Activated CD4-positive, CD25-positive, alpha-beta regulatory T cell treated with anti-CD3 and anti-CD28 coated beads, Interleukin-2, amount 50 U/mL, for 72 hours (primary cell): ENCODE measurements at places on chromosomes 5 and 9.

GRCh38 chr5:149765932-149766331 lies 35.8 kb downstream of the PPARGC1B start:
- no peak for DNase-seq

GRCh38 chr5:76535577-76535976 lies 87.6 kb downstream of the F2RL2 start:
- DNase-seq = no peak

DNA sequence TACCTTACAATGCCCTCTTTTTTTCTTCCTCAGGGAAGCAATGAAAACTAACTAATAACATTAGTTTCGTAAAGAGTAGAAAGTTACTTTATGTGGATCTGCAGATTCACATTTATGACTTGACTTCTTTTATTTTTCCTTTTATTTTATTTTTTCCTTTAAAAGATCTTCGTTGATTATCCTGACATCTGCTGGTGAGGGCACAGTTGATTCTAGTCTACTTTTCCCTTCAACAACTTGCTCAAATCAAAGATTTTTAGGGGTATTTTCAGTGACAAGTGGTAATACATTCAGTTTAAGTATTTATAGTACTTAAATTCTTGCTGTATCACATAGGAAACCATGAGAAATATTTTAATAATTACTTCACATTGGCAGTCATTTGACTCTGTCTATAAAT lies 4.9 kb downstream of the EDIL3 start:
- DNase-seq = no peak

DNA sequence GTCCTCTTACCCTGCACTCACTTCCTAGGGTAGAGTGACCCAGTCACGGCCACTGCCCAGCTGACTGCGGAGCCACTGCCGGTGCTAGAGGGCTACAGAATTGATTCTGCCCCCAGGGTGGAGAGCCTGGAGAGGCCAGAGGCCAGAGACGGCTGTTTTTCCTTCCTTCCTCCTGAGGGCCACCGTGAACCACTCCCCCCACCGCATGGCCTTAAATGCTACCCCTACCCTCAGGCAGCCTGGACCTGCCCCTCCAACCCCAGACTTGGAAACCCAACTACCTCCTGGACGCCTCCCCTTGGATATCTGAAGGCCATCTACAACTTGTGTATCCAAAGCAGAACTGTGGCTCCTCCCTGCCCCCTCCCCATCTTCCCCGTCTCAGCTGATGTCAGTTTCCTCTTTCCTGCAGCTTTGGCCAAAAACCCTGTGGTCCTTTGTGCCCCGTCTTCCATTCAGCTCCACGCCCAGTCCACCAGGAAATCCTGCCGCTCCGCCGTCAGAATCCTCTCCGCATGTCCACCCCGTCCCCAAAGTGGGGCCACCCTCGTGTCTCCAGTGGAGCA lies 16.3 kb downstream of the SH2D3C start:
- DNase-seq = no peak

- DNase-seq = no peak
These were observed 8.1 kb downstream of the IDNK start for GRCh38 chr9:83630938-83631457.

- DNase-seq = no peak
These were observed 436.0 kb upstream of the ADAMTSL1 start for GRCh38 chr9:18037981-18038380.

DNA sequence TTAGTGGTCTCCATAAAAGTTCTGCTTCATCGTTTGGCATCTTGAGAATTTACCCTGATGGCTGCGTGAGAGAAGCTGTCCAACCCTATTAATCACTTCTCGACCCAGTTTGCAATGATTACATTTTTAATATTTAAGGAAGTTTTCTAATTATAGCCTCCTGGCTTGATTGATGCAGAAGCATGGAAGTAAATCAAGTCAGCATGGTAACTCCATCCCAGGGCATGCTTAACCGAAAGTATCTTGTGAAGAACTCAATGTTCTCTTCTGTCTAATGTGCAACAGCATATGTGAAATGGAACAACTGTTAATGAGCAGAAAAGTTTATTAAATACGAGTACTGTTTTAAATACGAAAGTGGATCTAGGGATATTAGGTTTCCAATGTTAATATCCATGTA lies 278.9 kb upstream of the CD180 start:
- DNase-seq = no peak

- no peak for DNase-seq
These were observed 812.0 kb upstream of the ZNF608 start for GRCh38 chr5:125558466-125558865.

DNA sequence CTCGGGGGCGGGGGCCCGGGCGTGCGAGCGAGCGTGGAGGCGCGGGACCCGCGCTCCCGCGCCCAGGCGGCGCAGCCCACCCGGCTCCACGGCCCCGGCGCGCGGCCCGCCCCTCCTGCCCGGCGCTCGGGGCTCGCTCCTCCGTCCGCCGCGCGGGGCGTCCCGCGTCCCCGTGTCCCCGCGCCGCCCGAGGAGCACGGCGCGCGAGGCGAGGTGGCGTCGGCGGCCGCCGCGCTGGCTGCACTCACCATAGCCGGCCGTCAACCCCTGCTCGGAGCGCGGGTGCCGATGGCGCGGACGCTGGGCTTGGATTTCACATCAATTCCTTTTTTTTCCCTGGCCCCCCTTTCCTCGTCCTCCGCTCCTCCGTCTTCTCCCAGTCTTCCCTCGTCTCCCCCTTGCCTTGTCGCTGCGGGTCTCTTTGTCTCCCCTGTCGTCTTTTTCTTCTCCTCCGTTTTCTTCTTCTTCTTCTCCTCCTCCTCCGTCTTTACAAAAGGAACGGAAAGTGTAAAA lies 494 bp downstream of the PTCH1 start:
- DNase-seq = no peak

- no peak for DNase-seq
These were observed 316.5 kb downstream of the ICE1 start for GRCh38 chr5:5738797-5739489.

DNA sequence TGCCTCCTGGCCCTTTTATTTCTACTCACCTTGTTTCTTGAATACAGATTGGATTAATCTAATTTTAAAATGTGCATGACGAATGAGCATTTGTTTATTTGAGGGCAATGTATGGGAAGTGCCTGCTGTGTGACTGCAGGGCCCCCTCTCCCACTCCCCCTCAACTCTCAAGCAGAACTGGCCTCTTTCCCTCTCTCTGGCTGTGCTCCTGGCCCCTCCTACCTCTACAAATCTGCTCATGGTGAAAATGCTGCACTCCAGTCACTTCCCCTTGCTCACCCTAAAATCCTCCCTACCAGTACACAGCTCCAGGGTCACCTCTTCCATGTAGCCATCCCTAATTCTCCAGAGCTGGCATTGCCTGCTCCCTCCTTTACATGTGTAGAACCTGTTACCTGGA lies 17.2 kb upstream of the NDST1 start:
- no peak for DNase-seq

DNA sequence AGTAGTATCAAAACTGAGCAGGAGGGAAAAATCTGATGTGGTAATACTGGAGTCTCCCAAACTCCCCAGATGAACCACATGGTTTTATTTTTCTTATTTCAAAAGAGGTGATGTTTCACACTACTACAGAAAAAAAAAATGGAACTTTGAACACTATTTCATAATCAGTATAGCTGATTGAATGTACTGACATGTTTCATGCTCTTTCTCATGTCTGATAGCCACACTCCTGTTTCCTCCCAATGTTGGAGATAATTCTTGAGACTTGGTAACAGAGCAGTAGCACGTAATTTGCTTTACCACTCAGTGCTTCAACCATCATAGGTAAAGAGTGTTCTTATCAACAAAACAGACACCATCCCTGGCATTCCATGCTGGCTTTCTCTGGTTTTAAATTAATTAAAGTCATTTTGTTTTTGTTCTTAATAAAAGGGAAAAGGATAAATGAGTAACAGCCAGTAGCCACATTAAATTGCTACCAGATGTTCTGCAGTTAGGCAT lies 85.2 kb downstream of the MUSK start:
- DNase-seq = no peak

- DNase-seq = no peak
These were observed 20.4 kb upstream of the CYFIP2 start for GRCh38 chr5:157245476-157245875.

GRCh38 chr9:97570899-97571298 lies 62.3 kb downstream of the TSTD2 start:
- DNase-seq = no peak

DNA sequence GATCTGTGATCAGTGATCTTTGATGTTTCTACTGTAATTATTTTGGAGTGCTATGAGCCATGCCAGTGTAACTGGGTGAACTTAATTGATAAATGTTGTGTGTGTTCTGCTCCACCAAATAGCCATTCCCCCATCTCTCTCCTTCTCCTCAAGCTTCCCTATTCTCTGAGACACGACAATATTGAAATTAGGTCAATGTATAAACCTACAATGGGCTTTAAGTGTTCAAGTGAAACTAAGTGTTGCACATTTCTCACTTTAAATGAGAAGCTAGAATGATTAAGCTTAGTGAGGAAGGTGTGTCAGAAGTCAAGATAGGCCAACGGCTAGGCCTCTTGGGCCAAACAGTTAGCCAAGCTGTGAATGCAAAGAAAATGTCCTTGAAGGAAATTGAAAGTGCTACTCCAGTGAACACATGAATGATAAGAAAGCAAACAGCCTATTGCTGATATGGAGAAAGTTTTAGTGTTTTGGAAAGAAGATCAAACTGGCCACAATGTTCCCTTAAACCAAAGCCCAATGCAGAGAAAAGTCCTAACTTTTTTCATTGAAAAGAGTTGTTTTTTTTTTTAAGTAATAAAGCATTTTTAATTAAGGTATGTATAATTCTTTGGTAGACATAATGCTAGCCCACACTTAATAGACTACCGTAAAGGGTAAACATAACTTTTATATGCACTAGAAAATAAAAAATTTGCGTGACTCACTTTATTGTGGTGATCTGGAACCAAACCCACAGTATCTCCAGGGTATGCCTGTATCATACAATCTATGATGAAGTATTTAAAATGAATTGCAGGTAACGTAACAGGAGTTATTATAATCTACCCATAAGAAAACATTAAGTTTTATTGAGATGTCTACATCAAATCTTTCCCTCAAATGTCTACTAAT lies 42.5 kb upstream of the ALDH1A1 start:
- no peak for DNase-seq

DNA sequence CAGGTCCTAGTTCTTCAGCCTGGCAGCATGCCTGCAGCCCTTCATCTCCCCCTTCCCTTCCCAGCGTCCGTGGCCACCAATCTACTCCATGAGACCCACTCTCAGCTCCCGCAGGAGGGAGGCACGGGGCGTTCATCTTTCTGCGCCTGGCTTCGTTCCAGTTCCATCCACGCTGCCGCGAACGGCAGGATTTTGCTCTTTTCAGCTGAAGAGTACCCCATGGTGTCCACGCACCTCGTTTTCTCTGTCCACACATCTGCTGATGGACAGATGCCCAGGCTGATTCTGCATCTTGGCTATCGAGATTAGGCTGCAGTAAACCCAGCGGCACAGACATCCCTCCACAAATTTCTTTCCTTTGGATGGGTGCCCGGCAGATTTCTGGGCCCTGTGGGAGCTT lies 30.5 kb upstream of the NKD2 start:
- no peak for DNase-seq

DNA sequence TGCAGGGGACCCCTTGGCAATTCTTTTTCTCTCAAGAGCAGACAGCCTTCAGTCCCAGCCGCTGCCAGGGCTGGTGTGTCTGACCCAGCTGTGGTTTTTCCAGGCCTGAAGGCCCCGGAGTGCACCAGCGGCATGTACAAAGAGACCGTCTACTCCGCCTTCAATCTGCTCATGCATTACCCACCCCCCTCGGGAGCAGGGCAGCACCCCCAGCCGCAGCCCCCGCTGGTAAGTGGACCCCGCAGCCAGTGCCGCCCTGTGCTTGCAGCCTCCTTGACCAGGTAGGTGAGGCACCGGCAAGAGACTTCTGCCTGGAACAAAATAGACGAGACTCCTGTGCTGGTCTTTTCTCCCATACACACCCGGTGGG lies 1.3 kb downstream of the TCF7 start:
- DNase-seq = no peak

- no peak for DNase-seq
These were observed 1237.5 kb upstream of the CDH9 start for GRCh38 chr5:28275931-28276330.

DNA sequence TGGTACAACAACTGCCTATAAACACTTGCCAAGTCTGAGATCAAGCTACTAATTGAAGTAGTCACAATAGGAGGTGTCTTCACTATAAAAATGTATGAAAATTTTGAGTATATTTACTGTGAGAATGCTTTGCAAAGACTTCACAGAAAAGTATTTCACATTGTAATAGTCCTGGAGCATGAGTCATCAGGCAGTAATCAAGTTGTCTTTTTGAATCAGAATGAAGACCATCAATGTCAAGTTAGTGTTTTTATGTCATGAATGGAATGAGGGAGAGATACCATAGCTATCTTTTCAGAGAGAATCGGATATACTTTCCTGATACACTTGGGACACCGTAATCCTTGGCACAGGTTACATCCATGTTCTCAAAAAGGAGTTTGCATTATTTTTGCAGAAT lies 466.9 kb upstream of the ARRDC3 start:
- no peak for DNase-seq

GRCh38 chr9:109537288-109537687 lies 39.2 kb upstream of the PTPN3 start:
- no peak for DNase-seq

GRCh38 chr9:114505187-114506081 lies at the start of gene WHRN:
Gene WHRN (minus strand): TSS chr9:114505473. CDS start chr9:114504801, 672 bp downstream.
- DNase-seq = peak; percentile 87

GRCh38 chr9:102434545-102434944 lies 560.6 kb upstream of the CYLC2 start:
- DNase-seq = no peak

DNA sequence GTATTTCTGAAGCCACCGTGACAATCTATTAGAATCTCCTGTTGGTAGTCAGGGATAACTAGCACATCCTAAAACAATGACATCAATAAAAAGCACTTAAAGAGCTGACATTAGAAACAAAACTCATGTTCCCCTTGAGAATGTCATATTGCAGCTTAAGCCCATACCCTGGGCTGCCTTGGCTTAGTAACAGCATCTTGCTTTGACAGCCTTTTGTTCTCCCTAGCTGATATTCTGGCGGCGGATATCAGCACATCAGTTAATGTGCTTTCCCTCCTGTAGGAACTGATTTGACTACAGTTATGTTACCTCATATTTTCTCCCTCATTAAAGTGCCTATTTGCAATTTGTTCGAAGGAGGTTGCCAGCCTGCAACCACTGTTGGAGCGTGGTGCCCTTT lies 214.1 kb downstream of the CD180 start:
- no peak for DNase-seq

DNA sequence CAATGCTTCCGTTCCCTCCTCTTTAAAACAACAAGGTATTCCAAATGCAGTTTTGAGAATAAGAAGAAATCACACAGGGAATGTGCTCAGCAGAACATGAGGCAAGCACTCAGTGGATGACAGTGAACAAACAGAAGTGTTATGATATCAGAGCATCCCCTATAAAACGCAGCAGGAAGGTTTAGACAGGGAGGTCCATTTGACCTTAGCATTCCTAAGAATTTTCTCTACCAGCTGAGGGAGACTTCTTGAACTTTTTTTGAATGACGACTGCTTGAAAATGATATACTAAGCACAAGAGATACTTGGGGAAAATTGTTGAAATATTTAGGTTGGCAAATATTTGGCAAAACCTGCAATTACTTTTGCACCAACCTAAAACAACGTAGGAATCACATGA lies 3.9 kb downstream of the AMACR start:
- DNase-seq = no peak

- no peak for DNase-seq
These were observed 1.6 kb upstream of the TBC1D13 start for GRCh38 chr9:128785427-128785826.

GRCh38 chr5:157651623-157652376 lies 438 bp downstream of the SOX30 start:
- DNase-seq = peak; percentile 81
